GM19239 (cell line): ENCODE measurements at places on chromosomes 12 and 14.

DNA sequence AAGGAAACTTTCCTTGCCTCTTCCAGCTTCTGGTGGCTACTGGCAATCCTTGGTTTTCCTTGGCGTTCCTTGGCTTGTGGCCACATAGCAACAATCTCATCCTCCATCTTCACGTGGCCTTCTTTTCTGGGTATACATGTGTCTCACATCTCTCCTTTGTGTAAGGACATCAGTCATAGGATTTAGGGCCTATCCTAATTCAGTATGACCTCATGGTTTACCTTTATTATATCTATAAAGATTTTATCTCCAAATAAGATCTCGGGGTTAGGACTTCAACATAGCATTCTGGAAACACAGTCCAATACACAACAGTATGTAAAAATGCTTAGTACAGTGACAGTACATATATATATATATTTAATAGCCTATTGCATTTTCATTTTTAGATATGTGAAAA, 58.4 kb upstream of the LRIG3 start:
- no peak for DNase-seq

DNA sequence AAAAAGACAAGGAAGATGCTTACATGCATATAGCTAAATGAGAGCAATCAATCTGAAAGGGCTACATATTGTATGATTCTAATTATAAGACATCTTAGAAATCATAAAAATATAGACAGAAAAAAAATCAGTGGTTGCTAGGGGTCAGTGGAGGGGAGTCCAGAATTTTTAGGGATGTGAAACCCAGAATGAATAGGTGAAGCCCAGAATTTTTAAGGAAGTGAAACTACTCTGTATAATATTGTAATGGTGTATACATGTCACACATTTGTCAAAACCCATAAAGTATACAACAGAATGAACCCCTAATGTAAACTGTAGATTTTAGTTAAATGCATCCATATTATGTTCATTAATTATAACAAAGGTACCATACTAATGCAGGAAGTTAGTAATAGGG, 713.2 kb downstream of the FLRT2 start:
- no peak for DNase-seq

DNA sequence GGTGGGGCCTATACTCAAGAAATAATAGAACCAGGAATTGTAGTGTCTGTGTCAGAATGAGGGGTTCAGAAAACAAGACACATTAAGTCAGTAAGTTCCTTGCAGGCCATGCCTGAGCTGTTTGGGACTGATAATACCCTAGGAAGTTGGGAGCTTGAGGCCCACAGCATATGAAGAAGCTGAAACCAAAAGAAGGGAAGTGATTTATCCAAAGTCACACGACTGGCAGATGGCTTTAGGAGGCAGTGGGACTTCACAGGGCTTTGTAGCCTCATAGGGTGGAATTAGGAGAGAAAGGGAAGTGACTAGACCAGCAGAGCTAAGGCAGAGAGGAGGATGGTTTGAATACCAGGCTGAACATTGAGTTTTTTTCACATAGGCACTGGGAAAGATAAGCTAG, 56.6 kb upstream of the SRSF5 start:
- DNase-seq = no peak

- DNase-seq = no peak
Observed at GRCh38 chr12:118685983-118686607, 295.2 kb upstream of the SRRM4 start.

DNA sequence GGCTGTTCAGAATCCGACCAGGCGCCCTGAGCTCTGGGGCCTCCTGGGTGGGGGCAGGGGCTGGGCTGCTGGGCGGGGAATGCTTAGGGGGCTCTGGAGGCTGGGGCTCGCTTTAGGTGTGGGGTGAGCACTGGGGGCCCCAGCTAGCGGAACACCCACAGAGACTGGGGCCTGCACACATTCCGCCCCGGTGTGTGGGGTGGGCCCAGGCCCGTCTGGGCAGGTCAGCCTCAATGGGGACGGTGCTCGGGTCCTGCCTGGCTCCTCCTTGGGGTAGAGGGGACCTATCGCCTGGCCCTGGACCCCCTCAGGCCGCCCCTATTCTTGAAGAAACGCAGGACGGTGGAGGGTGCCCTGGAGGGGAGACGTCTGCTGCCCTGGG, 364.8 kb downstream of the TMEM121 start:
- no peak for DNase-seq

DNA sequence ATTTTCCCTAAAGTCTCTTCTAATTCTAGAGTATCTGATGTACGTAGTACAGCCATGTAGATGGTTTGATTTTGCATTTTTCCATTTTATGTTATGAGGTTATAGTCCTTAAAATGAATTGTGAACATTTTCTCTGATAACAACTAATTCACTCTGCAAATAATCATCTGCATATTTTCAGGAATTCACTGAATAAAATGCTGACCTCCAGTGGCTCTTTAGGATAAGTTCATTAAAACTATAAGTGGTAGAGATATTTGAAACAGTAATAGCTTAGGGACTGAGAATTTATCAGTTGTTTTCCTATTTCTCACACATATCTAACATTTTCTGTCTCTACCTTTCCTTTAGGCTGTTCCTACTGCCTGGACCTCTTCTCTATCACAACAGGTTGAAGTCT, 4.4 kb downstream of the MSRB3 start:
- no peak for DNase-seq

GRCh38 chr12:3726456-3726855, 26.5 kb downstream of the CRACR2A start:
- no peak for DNase-seq

GRCh38 chr12:83841620-83842019, 1071.0 kb downstream of the SLC6A15 start:
- DNase-seq = no peak

GRCh38 chr14:100022772-100023451, 42.3 kb upstream of the EVL start:
- DNase-seq = no peak

GRCh38 chr12:80472911-80473500, 29.0 kb downstream of the PTPRQ start:
- no peak for DNase-seq

DNA sequence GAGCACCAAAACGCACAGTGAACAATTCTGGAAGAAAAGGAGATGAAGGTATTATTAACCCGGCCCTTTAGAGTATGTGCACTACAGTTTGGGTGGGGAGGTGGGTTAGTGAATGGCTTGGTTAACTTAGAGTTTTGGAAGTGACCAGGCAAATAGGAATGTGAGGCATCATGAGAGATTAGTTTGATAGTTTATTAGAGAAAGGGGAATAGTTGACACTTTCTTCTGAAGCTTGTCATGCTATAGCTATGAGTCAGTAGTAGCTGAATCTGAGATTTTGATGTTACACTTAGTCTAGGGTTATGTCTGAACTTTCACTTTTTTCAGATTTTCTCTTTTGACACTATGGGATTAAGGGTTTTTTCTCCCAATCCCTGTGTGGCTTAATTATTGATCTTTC, 567.2 kb downstream of the SNAPC1 start:
- no peak for DNase-seq

- DNase-seq = peak; percentile 42
Observed at GRCh38 chr12:122031342-122032216, 9.9 kb downstream of the BCL7A start.

- no peak for DNase-seq
Observed at GRCh38 chr12:9066755-9067423, 48.8 kb downstream of the A2M start.

- DNase-seq = no peak
Observed at GRCh38 chr14:78202976-78203375, 32.8 kb downstream of the NRXN3 start.

- no peak for DNase-seq
Observed at GRCh38 chr12:48125985-48126384, 6.8 kb downstream of the PFKM start.

- DNase-seq = no peak
Observed at GRCh38 chr14:38250331-38250730, 5.6 kb downstream of the CLEC14A start.

DNA sequence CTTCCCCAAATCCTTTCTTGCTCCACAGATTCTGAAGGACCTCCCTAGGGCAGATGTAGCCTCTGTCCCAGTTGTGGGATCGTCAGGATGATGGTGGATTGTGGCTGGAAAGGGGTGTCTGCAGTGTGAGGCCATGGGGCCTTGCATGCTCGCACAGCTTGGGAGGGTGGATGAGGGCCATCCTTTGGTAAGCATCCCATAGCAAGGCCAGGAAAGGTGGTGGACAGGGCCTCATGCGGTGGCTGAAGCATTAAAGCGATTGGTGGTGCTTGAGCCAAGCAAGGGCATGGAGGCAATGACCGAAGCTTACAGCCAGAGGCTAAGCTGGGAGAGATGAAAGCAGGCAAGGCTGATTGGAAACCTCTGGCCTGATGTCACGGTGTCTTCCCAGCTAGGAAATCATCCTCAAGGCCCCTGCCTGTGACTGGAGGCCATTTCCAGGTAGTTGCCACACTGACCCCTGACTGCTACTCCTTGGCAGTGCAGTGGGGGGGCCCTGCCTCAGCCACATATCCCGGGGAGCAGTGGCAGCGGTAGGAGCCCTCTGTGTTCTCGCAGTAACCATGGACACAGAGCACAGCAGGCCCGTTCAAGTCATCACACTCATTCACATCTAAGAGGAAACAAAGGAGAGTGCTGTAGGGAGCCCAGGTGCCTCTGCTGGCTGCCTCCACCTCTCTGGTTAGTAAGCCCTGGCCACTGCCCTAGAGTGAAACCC, 7.0 kb downstream of the ISCA2 start:
- DNase-seq = no peak

- no peak for DNase-seq
Observed at GRCh38 chr14:100540141-100540925, 46.9 kb downstream of the BEGAIN start.

DNA sequence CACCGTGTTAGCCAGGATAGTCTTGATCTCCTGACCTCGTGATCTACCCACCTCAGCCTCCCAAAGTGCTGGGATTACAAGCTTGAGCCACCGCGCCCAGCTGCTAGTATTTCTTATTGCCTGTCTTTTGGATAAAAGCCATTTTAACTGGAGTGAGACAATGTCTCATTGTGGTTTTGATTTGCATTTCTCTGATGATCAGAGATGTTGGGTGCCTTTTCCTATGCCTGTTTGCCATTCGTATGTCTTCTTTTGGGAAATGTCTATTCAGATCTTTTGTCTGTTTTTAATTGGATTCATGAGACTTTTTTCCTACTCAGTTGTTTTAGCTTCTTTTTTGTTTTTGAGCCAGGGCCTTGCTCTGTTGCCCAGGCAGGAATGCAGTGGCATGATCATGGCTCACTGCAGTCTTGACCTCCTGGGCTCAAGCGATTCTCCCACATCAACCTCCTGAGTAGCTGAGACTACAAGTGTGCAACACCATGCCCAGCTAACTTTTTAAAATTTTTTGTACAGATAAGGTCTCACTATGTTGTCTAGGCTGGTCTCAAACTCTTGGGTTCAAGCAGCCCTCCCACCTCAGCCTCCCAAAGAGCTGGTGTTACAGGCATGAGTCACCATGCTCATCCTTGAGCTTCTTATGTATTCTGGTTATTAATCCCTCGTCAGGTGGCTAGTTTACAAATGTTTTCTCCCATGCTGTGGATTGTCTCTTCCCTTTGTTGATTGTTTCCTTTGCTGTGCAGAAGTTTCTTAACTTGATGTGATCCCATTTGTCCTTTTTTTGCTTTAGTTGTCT, 65.9 kb downstream of the ACACB start:
- DNase-seq = no peak

DNA sequence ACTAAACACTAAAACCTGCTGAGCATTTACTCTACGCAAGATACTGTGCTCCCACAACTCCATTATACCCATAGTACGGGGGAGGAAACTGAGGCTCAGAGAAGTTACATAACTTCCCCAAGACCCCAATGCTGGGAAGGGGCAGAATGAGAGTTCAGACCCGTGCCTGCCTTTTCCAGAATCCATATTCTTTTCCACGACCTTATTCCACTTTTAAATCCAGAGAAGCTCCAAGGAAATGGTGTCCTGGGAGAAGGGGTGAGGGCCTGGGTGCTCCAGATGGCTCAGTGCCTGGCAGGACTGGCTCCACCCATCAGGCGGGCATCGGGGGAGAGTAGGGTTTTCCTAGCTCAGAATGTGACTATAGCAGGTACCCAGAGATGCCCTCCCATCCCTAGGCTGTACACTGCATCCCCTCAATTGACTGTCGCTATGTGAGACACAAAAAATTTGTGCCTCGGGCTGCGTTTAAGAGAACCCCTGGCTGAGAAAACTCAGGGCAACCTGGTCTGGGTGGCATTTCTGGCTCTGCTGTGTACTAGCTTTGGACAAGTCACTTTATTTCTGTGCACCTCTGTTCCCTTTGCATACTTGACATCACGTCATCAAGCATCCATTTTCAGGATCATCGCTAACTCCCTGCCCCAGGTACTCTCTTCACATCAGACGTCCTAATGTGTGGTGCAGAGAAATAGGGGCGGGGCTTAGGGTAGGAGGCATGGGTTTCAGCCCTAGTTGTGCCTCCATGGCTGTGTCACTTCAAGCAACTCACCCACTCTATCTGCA, 11.6 kb upstream of the IQSEC3 start:
- no peak for DNase-seq

DNA sequence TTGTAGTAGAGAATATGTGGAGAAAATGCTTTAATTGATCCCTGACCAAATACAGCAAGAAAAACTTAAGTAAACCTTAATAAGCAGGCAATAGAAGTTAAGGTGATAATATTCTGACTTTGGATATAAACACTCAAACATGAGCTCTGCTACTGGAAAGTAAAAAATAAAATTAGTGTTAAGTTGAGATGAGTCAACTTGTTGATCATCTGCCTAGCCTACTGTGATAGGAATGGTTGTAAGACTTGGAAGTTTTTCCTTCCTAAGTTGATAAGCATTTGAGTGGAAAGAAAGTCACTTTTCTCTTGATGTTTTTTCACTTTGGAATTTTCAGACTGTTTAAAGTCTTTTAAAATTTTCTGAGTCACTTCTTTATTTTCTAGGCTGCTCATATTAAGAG, 26.0 kb downstream of the ADIPOR2 start:
- DNase-seq = no peak

- DNase-seq = no peak
Observed at GRCh38 chr14:91554535-91555332, 44.6 kb upstream of the PPP4R3A start.

- DNase-seq = no peak
Observed at GRCh38 chr12:47973870-47974269, 10.5 kb downstream of the TMEM106C start.

DNA sequence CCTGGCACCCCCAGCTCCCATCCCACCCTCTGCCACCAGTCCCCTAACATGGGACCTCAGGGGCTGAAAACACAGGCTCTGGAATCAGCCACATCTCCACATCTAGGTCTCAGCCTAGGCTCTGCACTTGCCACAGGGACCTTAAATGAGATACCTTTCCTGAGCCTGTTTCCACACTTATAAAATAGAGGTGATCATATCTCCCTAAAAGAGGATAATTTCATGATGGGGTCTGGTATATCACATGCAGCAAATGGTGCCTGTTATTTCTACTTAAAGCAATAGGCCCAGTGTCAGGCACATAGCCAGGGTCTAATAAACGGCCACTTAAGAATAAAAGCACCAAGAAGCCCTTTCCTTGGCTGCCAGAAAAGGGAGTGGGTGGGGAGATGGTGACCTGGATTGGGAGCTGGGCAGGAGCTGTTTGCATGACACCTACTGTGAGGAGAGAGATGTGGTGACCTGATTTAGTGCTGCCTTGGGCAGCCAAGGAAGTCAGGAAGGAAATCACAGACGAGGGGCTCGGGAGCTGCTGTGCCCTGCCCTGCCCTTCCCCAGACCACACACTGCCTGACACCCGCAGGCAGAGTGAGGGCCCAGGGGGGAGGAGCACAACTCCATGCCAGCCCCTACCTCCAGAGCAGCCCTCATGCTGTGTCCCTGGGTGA, 71.2 kb downstream of the IRF2BPL start:
- no peak for DNase-seq

- DNase-seq = no peak
Observed at GRCh38 chr14:99733211-99733539, 49.1 kb downstream of the CYP46A1 start.

- peak; percentile 9 for DNase-seq
Observed at GRCh38 chr12:27780612-27781408, 774 bp upstream of the MANSC4 start.
